HuH-7.5 (cell line): ENCODE measurements at places on chromosomes 4 and X.

GRCh38 chr4:102343964-102344519 is 1.2 kb downstream of the SLC39A8 start:
- DNase-seq = peak; percentile 7

- DNase-seq = no peak
Observed at GRCh38 chr4:187232196-187232595, 508.5 kb upstream of the FAT1 start.

GRCh38 chr4:150960079-150960478 is 55.0 kb downstream of the LRBA start:
- no peak for DNase-seq

- DNase-seq = no peak
Observed at GRCh38 chr4:15043922-15044321, 41.6 kb downstream of the CPEB2 start.

DNA sequence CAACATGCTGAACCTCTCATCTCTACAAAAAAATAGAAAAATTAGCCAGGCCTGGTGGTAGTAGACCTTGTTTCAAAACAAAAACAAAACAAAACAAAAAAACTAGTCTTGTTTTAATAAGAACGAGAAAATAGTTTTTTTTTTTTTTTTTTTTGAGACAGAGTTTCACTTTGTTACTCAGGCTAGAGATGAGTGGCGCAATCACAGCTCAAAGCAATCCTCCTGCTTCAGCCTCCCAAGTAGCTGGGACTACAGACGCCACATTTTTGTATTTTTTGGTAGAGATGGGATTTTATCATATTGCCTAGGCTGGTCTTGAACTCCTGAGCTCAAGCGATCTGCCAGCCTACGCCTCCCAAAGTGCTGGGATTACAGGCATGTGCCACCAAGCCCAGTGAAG is 47.7 kb upstream of the UGDH start:
- no peak for DNase-seq

DNA sequence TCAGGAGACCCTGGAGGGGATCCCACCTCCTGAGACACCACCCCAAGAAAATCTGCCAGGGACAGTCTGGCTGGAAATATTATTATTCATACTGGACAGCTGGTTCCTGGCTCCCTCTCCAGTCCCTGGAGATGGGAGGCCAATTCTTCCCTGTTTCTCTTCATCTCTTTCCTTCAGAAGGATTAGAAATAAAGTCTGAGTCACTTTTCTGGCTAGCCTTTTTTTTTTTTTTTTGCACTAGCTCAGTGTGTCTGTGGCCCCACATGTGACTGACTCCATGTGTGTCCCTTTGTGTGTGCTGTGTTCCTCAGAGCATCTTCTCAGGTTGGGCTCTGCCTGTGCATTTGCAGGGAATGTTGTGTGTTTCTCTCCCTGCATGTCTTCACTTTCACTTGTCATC is 1.8 kb upstream of the FRMPD3 start:
- DNase-seq = no peak

- no peak for DNase-seq
Observed at GRCh38 chr4:74364256-74364651, 691 bp upstream of the EREG start.

- no peak for DNase-seq
Observed at GRCh38 chr4:70471897-70472296, at the start of gene MUC7. TSS of gene MUC7 (plus strand) at chr4:70472197. CDS start at chr4:70474022, 1,825 bp downstream.

DNA sequence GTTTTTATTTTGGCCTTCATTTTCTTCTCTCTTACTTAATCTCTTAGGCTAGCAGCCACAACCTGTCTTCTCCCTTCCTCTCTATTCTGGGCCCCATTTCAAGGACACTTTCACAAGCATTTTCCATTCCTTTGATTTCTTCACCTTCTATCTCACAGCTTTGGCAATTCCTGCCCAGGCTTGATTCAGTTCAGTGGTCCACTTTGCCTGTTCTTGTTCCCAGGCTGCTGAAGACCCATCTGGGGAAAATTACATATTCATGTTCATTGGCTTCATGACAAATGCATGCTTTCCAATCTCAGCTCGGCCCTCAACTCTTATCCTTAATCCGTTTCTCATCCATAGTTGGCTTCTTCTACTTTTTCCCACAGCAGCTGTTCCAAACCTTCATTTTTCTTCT is 38.7 kb upstream of the LPAR4 start:
- DNase-seq = no peak

DNA sequence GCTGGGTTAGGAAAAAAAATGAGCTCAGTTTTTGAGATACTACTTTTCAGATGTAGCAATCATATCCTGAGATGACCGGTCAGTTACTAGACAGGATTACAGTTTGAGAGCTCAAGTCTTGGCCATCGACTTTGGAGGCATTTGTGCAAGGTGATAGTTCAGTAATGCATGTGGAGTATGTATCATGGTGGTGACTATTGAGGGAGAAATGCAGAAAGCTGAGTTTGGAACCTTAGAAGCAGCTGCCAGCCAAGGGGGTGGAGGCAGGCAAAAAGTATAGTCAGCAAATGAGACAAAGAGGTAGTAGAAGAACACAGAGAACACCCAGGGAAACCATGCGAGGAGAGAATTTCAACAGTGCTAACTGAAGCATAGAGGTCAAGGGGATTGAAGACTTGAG is 48.7 kb upstream of the SLC4A4 start:
- DNase-seq = no peak

- DNase-seq = no peak
Observed at GRCh38 chrX:79556800-79557199, 189.7 kb upstream of the ITM2A start.
